ENCODE measurements at places on chromosomes 3 and 15. TPM values are rescaled to one million over a fixed set of nuclear protein-coding genes. Genes with fewer than 3 reads are reported as not detected.

DNA sequence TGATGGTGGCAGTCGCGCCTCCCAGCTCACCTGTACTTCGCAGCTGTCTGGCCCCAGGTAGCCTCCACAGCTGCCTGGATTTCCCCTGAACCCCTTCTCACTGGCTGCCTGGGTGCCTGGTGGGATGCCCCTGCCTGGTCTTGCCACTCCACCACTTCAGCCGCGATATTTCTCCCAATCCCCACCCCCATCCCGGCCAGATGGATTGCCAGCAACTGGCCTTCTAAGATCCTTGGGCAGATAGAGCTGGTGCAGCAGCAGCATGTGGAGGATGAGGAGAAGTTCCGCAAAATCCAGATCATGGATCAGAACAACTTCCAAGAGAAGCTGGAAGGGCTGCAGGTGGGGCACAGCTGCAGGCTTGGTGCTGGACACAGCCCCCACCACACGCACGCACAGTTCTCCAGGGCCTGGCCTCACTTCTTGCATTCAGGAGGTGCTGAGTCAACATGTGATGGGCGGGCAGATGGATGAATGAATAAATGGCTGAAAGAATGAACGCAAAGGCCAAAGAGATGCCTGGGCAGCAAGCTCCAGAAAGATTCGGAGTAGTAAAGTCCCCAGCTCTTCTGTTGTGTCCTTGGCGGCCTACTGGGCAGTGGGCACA, 35.7 kb downstream of the DNAH1 start:
- H3K36me3 ChIP-seq = peaks cover 26% of the 10 kb centered on the region
- no peak overlapping the region for H3K4me3 ChIP-seq
- no peak overlapping the region for H3K27ac ChIP-seq
- H3K4me1 ChIP-seq = no peaks in the 10 kb centered on the region
- H3K27me3 ChIP-seq = no peaks in the 10 kb centered on the region

- H3K36me3 ChIP-seq = peaks cover 3% of the 10 kb centered on the region
- no peak overlapping the region for H3K4me3 ChIP-seq
- no peak overlapping the region for H3K27ac ChIP-seq
- no peak for DNase-seq
- H3K4me1 ChIP-seq = no peaks in the 10 kb centered on the region
Observed at GRCh38 chr3:158140396-158140795, 30.5 kb downstream of the RSRC1 start.

DNA sequence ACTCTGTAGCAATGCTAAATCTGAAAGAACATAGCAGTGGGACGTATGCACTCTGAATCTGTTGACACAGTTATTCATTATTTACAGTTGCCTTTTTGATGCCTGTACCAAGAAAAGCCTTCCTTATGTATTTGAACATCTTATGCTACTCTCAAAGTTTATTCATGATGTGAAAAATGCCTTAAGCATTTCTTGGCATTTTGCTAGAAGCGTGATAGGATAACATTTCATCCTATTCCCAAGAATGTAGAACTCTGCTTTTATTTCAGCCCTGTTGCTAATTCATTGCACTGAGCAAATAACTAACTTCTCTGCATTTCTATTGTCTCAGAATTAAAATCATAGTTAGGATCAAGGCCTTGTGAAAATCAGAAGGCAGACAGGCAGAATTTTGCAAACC, 105.5 kb downstream of the STRIT1 start:
- H3K27me3 ChIP-seq = no peaks in the 10 kb centered on the region
- H3K4me1 ChIP-seq = no peaks in the 10 kb centered on the region

TF gene
- 1.6 TPM for total RNA-seq

DNA sequence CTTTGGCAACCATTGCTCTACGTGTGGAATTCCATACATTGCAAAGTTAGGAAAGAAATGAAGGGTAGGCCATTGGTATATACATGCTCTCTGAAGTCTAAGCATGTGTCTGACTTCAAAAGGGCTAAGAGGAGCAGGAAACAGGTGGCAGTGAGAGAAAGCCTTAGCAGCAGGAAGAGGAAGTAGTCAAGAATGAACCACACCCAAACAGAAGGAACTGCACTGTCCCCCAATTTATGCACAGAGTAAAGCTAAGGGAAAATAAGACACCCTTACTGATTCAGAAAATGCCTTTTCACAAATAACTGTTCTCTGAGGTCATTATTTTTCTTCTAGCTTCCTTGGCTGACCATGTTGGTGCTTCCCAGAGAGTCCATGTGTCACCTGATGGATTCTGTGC, 575.4 kb downstream of the NTRK3 start:
- H3K4me3 ChIP-seq = no peak overlapping the region
- no peak overlapping the region for H3K27ac ChIP-seq
- no peaks in the 10 kb centered on the region for H3K27me3 ChIP-seq
- no peak for DNase-seq
- peaks cover 7% of the 10 kb centered on the region for H3K4me1 ChIP-seq

DNA sequence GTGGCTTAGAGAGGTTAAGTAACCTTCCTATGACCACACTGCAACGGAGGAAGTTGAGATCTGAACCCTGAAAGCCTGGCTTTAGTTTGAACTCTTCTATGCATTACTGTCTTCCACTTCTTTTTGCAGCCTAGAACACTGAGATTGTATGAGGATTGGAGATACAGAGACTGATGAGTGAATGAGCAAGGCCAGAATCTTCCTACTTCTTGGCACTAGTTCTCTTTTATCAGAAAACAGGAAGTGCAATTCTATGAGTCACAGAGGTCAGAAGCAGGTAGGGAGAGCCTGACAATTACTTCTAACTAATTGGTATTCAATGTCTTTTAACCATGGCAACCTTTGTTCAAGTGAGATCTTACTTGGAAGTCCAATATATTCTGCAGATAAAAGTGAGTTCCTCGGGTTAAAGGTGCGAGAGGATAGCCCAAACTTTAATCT, 219.0 kb downstream of the SHQ1 start:
- no peaks in the 10 kb centered on the region for H3K36me3 ChIP-seq
- no peak for DNase-seq
- no peaks in the 10 kb centered on the region for H3K4me1 ChIP-seq
- no peaks in the 10 kb centered on the region for H3K27me3 ChIP-seq

DNA sequence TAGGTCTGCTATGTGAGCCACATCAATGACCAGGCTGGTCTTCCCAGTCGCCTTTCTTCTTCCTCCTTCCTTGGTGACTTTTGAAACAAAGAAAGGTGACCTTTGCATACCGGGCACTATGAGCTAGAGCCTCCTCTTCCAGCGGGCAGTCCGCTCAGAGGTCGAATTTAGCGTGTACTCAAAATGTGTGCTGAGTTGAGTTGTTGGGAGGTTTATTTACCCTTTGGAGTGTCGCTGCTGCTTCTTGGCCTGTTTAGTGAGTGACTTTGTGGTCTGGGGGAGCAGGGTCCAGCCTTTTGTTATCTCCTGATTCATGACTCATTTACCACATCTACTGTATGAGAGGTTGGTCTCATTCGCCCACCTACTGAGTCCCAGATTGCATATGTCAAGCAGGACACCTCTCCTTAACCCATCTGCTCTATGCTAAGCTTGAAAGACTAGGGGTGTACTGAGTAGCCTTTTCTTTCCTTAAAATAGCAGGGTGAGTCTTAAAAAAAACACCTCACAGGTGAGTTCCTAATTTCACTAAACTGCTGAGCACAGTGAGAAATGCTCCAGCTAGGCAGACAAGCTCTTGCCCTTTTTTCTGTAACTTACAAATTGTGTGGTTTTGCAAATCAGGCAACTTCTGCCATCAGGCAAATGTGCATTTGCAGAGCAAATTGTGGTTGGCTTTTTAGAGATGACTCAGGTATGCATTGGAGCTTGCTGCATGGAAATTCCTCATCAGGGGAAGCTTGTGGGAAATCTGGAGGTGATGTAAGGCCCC, 3.2 kb upstream of the SIAH2 start:
- peaks cover 13% of the 10 kb centered on the region for H3K4me1 ChIP-seq
- DNase-seq = no peak
- H3K36me3 ChIP-seq = no peaks in the 10 kb centered on the region
- H3K27ac ChIP-seq = no peak overlapping the region

DNA sequence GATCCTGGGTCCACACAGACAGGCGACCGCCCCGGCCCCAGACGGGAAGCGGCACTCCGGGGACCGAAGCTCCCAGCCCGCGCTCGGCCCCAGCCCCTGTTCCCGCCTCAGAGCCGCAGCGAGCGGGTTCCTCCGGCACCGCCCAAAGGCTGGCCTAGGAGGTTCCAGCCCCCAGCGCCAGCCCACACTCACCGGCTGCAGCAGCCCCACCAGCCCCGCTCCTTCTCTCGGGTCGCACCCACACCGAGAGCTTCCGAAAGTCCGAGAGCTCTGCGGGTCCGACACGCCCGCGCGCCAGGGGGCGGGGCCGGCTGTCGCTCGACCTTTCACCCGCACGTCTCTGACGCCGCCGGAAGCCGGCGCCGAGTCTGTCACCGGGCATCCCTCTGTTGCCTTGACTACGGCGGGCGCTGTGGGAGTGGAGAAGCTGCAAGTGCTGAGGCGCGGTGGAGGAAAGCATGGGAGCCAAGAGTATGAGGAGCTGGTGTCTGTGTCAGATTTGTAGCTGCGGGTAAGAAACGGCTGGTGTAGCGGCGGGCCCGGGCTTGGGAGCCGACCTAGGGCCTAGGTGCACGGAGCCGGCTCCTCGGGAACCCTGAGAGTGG, at the start of the genes EFL1 and SAXO2:
Gene EFL1, minus strand, starts transcription at position 313 of the 605 bp plus-strand sequence. CDS start 956 bp downstream, outside the sequence.
Gene SAXO2, plus strand, starts transcription at position 397 of the 605 bp plus-strand sequence. Its CDS starts 62 bp downstream, at position 459.
- H3K4me3 ChIP-seq = peak within 1 kb of the TSS; percentile 94
- peaks cover 2% of the 10 kb centered on the region for H3K36me3 ChIP-seq
- peaks cover 8% of the 10 kb centered on the region for H3K4me1 ChIP-seq
- H3K27ac ChIP-seq = peak within 1 kb of the TSS; percentile 59
- no peaks in the 10 kb centered on the region for H3K27me3 ChIP-seq

GRCh38 chr3:52030714-52031310, 25.6 kb downstream of the DUSP7 start:
- no peaks in the 10 kb centered on the region for H3K27me3 ChIP-seq
- H3K27ac ChIP-seq = no peak overlapping the region
- H3K4me3 ChIP-seq = no peak overlapping the region
- DNase-seq = no peak

- H3K4me3 ChIP-seq = no peak overlapping the region
- H3K4me1 ChIP-seq = no peaks in the 10 kb centered on the region
- no peaks in the 10 kb centered on the region for H3K27me3 ChIP-seq
- DNase-seq = no peak
- no peak overlapping the region for H3K27ac ChIP-seq
Observed at GRCh38 chr15:94579286-94579685, 347.9 kb downstream of the MCTP2 start.

HDGFL3 gene
- total RNA-seq = 19.6 TPM

GRCh38 chr3:195468841-195469240, 26.0 kb upstream of the ACAP2 start:
- no peaks in the 10 kb centered on the region for H3K27me3 ChIP-seq
- DNase-seq = no peak
- no peaks in the 10 kb centered on the region for H3K4me1 ChIP-seq
- H3K4me3 ChIP-seq = no peak overlapping the region
- H3K36me3 ChIP-seq = no peaks in the 10 kb centered on the region

GRCh38 chr3:173618703-173619102, 221.2 kb downstream of the NLGN1 start:
- H3K36me3 ChIP-seq = no peaks in the 10 kb centered on the region
- no peak for DNase-seq
- H3K27me3 ChIP-seq = no peaks in the 10 kb centered on the region
- no peak overlapping the region for H3K27ac ChIP-seq
- H3K4me1 ChIP-seq = peaks cover 3% of the 10 kb centered on the region

SPSB4 gene
- total RNA-seq = 1.1 TPM

- H3K36me3 ChIP-seq = no peaks in the 10 kb centered on the region
- H3K4me1 ChIP-seq = no peaks in the 10 kb centered on the region
- H3K27ac ChIP-seq = no peak overlapping the region
- no peak for DNase-seq
- H3K27me3 ChIP-seq = no peaks in the 10 kb centered on the region
Observed at GRCh38 chr15:68031404-68031803, 22.7 kb upstream of the PIAS1 start.

GRCh38 chr3:102259663-102260062, 175.2 kb upstream of the ZPLD1 start:
- H3K4me3 ChIP-seq = no peak overlapping the region
- H3K27ac ChIP-seq = no peak overlapping the region
- H3K36me3 ChIP-seq = no peaks in the 10 kb centered on the region
- H3K4me1 ChIP-seq = no peaks in the 10 kb centered on the region
- H3K27me3 ChIP-seq = no peaks in the 10 kb centered on the region
- no peak for DNase-seq

GRCh38 chr15:43800286-43801141, at the start of gene HYPK:
TSS of gene HYPK (plus strand) at chr15:43800599. CDS start at chr15:43800623, 24 bp downstream.
- peak within 1 kb of the TSS; percentile 93 for H3K27ac ChIP-seq
- DNase-seq = peak; percentile 85
- peaks cover 20% of the 10 kb centered on the region for H3K36me3 ChIP-seq
- H3K4me3 ChIP-seq = peak within 1 kb of the TSS; percentile 92

DNA sequence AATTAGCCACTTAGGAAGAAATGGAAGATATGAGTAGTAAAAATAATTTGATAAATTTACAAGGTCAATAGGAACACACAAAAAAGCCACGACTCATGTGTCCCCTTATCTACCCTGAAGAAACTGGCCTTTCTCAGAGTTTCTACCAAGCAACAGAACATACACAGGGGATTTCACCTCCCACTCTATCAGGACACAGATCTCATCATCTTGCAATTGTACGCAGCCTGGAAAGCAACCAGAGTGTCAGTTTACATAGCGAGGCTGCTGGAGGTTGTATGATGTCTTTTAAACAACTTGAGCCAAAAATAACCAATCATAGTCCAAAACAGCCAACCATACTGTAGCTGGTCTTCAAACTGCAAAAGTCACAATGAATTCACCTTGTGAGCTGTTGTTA, 19.7 kb upstream of the LMOD3 start:
- DNase-seq = no peak
- H3K36me3 ChIP-seq = no peaks in the 10 kb centered on the region
- no peaks in the 10 kb centered on the region for H3K27me3 ChIP-seq
- no peaks in the 10 kb centered on the region for H3K4me1 ChIP-seq
- H3K27ac ChIP-seq = no peak overlapping the region

NMNAT3 gene
- 14.1 TPM for total RNA-seq

DNA sequence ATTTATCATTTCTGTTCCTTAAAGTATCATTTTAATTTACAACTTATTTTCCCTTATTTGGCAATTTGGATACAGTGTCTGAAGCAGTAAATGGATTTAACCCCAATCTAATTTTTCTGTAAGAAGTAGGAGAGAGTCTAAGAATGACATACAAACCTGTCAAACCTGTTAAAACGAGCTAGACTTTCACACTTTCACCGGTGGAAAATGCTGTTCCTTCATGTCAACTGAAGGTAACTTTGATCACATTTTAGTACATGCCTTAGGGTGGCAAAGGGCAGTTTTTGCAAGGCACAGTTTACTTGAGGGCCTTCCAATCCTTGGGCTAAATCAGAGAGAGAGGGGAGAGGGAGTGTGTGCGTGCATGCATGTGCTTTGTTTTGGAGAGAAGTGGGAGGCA, 221.4 kb downstream of the THSD4 start:
- H3K27me3 ChIP-seq = no peaks in the 10 kb centered on the region
- peaks cover 71% of the 10 kb centered on the region for H3K4me1 ChIP-seq
- H3K36me3 ChIP-seq = no peaks in the 10 kb centered on the region
- no peak for DNase-seq
